ENCODE measurements at places on chromosomes 5 and 9. TPM values are rescaled to one million over a fixed set of nuclear protein-coding genes. Genes with fewer than 3 reads are reported as not detected.

PROP1 gene
- total RNA-seq, result not detected

NAIP gene
- 17.4 TPM for total RNA-seq

WHRN gene
- 25.6 TPM for total RNA-seq

NEURL1B gene
- total RNA-seq, result 36.3 TPM

ARHGEF37 gene
- 9.9 TPM for total RNA-seq

C8G gene
- total RNA-seq, result not detected

COL15A1 gene
- total RNA-seq, result 19.3 TPM

ELOVL7 gene
- total RNA-seq, result 5.9 TPM
